ENCODE measurements at places on chromosomes 11 and 22.

DNA sequence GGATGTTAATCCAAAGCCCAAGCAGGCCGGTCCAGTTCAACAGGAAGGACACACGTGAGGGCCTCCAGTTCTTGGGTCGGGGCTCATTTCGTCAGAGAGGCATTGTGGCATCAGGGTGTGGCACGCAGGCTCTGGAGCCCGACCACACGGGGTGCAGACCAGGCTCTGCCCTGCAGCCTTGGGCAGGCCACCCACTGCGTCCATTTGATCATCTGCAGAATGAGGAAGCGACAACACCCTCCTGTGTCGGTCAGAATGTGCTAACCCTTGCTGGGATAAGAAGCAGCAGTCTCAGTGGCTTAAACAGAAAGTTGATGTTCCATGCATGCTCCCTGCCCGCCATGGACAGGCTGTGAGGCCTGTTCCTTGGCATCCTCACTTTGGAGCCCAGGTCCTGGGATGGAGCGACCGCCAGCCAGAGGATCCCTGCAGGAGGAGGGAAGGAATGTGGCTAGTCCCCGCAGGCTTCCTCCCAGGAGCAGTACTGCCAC, 10.8 kb downstream of the RIBC2 start:
- DNase-seq: no peak

GRCh38 chr11:73667891-73668290, 21.5 kb downstream of the PLEKHB1 start:
- no peak for DNase-seq

- no peak for DNase-seq
Observed at GRCh38 chr22:49413551-49413950, 414.1 kb downstream of the BRD1 start.

- DNase-seq: no peak
Observed at GRCh38 chr11:7499081-7499480, 13.8 kb downstream of the OLFML1 start.

DNA sequence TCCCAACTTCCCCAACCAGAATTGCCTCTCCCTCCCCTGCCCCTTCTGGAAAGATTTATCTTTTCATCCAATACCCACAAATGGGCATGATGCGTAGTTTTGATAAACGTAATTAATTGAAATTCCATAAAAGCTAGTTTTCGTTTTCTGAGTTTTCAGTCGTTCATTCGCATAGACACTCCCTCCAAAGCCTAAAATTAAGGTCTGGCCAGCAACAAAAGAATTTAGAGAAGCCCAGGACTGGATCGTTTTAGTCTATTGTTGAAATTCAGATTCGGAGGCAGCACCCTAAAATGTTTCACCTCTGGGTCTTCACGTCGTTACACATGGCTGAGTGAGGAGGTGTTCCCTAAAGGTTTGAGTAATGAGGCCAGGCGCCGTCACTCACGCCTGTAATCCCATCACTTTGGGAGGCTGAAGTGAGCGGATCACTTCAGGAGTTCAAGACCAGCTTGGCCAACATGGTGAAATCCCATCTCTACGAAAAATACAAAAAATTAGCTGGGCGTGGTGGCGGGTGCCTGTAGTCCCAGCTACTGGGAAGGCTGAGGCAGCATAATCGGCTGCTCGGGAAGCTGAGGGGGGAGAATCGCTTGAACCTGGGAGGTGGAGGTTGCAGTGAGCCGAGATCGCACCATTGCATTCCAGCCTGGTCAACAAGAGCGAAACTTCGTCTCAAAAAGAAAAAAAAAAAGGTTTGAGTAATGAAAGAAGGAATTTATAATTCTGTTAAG, 589 bp upstream of the NDUFC2 start:
- DNase-seq: no peak

DNA sequence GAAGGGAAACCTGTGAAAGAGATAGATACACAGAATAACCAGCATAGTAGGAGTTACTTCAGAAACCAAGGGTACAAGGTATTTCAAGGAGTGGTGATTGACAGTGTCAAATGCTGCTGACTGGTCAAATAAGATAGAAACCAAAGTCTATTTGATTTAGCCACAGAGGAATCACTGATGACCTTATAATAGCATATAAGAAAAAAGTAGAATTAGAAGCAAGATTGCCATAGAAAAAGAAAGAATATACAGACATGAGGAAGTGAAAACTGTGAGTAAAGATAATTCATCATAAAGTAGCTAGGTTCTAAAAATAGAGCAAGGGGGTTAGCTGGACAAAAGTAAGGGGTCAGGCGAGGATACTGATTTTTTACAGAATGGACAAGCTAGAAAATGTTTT, 14.2 kb downstream of the ZBTB44 start:
- DNase-seq: no peak

All from CD4-positive, alpha-beta T cell treated with Interleukin-6 at 100 ng/mL for 8 hours (primary cell).